Activated naive CD8-positive, alpha-beta T cell treated with anti-CD3 and anti-CD28 coated beads for 36 hours (primary cell): ENCODE measurements at places on chromosomes 5 and 9.

DNA sequence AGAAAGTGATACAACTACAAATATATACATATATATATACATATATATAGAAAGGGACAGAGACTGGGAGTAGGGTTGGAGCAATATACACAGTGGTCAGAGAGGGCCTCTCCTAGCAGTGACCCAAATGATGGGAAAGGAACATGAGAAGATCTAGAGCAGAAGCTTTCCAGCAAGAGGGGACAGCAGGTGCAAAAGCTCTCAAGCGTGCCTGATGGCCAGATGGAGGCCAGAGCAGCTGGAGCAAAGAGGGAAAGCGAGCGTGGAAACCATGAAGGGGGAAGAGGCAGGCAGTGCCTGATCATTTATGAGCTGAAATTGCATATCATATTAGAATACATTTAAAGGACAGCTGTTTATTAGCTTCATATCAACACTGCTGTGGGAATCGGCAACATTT is 7.6 kb upstream of the GRPEL2 start:
- no peak for DNase-seq

DNA sequence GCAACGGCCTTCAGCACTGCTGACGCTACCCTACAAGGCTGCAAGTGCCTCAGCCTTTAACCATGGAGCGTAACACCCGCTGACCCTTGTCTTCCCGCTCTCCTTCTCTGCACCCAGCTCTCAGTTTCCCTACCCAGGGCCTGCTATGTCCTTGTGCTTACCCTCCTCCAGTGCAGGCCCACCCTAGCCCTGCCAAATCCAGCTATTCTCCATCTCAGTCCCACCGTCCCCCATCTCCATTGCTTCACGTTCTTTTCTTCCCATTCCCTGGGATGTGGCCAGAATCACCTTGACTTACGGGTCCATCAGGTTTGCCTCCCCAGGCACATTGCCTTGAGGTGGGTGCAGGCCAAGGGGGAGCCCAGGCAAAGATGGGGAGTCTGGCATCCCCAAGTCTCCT is 91.2 kb downstream of the PAX5 start:
- DNase-seq: no peak

GRCh38 chr5:92081958-92082712 is 699.0 kb upstream of the ARRDC3 start:
- DNase-seq: no peak

- no peak for DNase-seq
Observed at GRCh38 chr5:121918238-121918637, 43.5 kb upstream of the SRFBP1 start.

DNA sequence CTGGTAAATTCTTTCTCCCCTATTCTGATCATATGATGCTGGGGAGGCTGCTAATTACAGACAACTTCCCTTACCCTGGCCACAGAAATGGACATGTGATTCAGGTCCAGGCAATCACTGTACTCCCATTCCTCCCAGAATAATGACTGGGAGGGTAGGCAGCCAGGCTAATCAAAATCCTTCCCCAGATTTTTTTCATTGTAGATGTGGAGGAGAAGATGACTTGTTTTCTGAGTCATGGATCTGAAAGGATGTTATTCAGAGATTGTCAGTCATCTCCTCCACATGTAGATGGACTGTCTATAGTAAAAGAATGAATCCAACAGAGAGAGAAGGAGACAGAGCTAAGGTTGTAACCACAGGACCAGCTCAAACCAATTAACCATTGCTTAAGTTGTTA is 123.9 kb upstream of the PUM3 start:
- no peak for DNase-seq

GRCh38 chr5:57695179-57695578 is 212.6 kb upstream of the ACTBL2 start:
- DNase-seq: no peak
